HEK293T (cell line): ENCODE measurements at places on chromosomes 12 and 14.

GRCh38 chr14:96821501-96821900 lies 24.3 kb downstream of the VRK1 start:
- DNase-seq, result no peak

- no peak for DNase-seq
Observed at GRCh38 chr12:43856972-43857371, 21.1 kb downstream of the TMEM117 start.

- DNase-seq, result no peak
Observed at GRCh38 chr12:42568952-42569915, 20.3 kb downstream of the PRICKLE1 start.

DNA sequence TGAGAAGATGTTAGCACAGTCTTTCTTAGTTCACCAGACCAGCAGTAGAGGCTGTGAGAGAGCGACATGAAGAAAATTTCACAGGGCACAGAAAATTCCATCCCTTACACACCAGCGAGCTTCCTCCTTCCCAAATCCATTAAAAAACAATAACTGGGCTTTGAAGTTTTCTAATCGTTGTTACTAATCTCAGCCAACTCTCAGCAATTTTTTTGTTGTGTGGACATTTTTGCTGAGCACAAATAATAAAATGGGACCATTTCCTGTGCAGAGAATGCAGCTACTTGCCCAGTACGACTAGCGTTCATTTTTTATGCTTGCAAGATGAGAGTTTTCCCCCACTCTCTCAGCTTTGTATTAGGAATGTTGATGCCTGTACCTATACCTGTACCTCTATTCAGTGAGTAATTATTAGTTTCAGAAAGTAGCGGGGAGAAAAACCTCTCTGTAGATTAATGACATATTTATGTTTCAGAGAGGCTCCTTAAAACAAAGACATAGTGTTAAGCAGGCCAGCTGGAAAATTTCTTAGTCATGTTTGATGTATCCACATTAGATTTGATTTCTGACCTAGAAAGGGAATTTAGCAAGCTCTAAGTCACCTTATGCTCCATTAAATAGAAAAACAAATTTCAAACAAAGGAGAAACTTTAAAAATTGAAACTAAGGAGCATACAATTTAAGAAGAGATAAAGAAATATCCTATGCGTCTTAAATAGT lies 146.5 kb downstream of the SRGAP1 start:
- DNase-seq, result no peak

DNA sequence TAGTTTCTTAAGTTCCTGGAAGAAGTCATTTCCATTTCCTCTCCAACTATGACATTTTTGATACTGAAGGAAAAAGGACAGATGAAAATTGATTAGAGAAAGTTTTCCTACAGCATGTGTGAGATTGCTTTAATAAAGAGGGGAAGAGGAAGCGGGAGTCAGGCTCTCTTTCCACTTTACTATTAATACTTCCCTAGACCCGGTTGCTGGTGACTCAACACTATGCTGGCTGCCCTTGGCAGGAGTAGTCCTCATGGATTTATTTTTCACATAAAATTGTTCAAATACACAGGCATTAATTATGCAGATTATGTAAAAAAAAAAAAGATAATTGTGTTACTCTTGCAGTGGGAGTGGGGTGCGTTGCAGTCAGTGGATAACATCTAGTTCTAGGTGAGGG lies 293.4 kb downstream of the EGLN3 start:
- DNase-seq, result no peak

DNA sequence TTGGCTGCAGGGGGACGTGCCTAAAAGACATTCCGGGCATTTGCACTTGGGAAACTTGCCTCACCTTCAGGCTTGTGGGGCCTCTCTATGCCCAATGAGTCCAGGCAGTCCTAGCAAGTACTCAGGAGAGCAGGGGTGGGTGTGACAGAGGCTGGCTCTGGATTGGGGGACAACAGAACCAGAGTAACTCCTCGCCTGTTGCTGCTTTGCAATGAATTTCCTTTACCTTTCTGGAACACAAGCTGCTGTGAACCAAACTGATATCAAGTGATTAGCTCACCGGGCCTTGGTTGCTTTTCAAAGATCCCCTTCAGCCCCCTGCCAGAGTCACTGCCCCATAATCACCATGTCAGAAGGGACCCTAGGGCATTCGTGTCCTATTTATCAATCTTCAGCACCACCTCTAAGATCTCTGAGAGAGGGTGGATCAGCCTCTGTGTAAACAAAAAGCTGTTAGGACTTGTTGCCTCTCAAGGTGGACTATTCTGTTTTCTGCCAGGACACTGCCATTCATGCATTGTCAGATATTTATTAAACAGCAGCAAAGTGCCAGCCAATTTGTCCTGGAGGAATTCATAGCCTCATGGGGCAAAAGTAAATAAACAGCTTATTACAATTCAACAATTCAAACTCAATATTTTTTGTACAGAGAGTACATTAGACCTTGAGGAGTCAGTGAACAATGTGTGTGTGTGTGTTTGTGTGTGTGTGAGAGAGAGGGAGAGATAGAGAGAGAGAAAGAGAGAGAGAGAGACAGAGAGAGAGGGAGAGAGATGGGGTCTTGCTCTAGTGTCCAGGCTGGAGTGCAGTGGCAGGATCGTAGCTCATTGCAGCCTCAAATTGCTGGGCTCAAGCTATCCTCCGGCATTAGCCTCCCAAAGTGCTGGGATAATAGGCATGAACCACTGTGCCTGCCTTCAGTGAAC lies 11.3 kb downstream of the NFATC4 start:
- no peak for DNase-seq

- no peak for DNase-seq
Observed at GRCh38 chr12:111429828-111430432, 24.2 kb downstream of the SH2B3 start.

GRCh38 chr14:22466491-22466890 lies 122.5 kb downstream of the DAD1 start:
- no peak for DNase-seq

- no peak for DNase-seq
Observed at GRCh38 chr12:83027021-83027723, 340.5 kb downstream of the TMTC2 start.
